ENCODE measurements at places on chromosomes 4 and X.

- DNase-seq = no peak
Measured at GRCh38 chr4:18957716-18958115, 936.2 kb upstream of the LCORL start.

GRCh38 chr4:115229873-115230272 lies 116.5 kb upstream of the NDST4 start:
- DNase-seq = no peak

DNA sequence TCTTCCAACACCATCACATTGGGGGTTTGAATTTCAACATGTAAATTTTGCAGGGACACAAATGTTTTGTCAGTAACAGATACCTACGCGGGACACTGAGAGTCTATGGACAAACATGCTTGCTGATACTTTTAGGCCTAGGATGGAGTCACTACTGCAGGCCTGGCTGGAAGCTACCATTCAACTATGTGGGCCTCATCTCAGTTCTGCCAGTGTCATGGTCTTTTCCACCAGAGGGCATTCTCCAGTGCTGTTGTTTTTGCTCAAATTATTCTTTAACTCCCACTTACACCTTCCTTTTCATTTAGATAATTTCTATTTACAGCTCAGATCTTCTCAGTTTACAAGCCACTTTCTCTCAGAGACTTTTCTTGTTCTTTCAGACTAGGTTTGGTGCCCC lies 7.0 kb upstream of the ANK2 start:
- no peak for DNase-seq

DNA sequence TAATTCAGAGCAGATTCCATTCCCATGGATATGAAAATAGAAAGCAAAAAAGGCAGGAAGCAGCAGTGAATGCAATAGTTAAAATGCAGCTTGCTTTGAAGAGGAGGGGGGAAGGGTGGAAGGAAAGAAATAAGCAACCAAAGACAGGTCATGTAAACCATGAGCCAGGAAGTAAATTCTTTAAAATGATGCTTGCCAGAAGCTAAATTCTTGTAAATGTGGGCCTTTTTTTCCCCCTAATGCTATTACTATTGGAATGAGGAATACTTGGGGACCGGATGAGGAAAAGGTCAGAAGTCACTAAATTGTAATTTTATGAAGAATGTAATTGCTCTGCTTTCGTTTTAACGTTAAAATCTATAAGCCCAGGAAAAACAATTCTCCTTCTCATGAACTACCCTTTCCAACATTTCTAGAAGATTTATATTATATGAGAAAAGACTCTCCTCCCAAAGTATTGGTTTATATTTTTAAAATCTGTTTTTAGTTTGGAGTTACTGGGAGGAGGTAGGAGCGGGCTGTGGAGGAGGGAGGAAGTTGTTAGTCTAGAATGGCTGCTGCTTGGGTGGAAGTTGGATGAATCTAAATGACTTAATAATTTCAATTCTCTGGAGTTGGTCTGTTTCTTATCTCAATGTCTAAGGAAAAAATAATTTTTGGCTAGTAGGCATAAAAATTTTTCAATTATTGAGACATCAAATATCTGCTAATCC lies 77.6 kb upstream of the PCDH18 start:
- DNase-seq = no peak

GRCh38 chr4:180436361-180436760 lies 1806.8 kb upstream of the TENM3 start:
- no peak for DNase-seq

GRCh38 chr4:178356725-178357124 lies 914.5 kb upstream of the AGA start:
- DNase-seq = no peak

GRCh38 chr4:56215141-56215783 lies 172.0 kb downstream of the AASDH start:
- no peak for DNase-seq

DNA sequence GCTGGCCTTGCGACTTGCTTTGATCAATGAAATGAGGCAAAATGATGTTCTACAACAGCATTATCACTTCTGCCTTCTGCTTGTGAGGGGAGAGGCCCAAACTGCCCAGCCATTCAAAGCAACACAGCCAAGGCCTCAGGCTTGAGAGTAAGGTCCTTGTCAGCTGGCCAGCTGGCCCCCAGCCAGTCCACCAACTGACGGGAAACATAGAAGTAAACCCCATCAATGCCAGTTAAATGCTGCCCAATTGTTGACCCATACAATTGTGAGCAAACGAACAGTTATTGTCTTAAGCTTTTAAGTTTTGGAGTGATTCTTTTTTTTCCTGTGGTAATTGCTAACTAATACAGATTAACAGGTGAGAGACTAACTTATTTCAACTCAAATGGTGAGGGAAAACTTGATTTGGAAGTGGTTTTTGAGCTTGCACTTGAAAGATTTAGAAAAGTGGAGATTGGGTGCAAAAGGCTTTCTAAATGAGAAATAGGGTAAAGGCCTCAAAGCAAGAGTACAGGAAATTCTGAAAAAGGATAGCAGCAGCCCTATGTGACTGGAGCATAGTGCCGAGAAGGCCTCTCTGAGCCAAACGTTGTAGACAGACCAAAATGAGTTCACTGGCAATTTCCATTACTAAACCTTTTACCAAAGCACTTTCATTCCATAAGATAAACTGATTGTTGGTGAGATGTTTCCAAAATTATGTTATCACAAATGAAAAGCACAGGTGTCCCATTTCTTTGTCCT lies 66.9 kb downstream of the ARHGEF38 start:
- no peak for DNase-seq

GRCh38 chr4:148196164-148196563 lies 246.1 kb downstream of the NR3C2 start:
- DNase-seq = no peak

GRCh38 chrX:120797188-120797851 lies 78.3 kb downstream of the CT47B1 start:
- DNase-seq = no peak

DNA sequence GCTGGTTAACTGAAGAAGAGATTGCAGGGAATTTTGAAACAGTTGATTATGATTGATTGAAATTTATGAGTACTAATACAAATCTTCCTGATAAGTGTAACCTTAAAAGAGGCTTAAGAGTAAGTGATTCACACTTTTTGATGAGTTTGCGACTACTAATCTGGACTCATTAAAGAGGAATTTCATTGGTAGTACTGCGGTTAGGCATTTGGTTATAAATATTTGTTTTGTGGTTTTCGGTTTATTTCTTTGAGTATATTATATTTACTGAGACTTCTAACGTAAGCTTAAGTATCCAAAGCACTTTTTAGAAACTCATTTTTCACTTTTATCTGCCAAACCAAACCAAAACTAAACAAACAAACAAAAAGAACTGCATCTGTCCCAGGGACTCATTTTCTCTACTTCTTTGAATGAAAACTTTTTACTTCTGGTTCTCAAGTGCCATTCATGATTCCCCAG lies 20.7 kb downstream of the SLIT2 start:
- DNase-seq = no peak

DNA sequence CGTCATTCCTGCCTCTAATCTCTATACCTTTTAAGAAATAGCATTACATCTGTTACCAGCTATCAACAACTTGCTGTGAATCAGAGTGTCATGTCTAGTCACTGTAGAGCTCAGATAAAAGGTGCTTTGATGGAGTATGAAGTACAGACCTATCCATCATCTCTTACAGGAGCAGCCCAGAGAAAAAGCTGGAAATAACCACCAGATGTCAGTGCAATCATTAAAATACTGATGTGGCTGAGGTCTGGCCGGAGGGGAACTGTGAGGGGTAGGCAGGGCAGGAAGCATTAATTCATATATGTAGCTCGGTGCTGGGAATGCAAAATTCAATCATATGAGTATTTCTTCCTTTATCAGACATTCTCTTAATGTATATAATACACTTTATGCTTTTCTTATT lies 100.6 kb downstream of the AKAP4 start:
- DNase-seq = no peak

GRCh38 chr4:35700663-35701062 lies 543.7 kb downstream of the ARAP2 start:
- no peak for DNase-seq
